ENCODE measurements at places on chromosomes 7 and 10.
A peak's percentile ranks its signal among the peaks of the same experiment; 100 is the strongest.

DNA sequence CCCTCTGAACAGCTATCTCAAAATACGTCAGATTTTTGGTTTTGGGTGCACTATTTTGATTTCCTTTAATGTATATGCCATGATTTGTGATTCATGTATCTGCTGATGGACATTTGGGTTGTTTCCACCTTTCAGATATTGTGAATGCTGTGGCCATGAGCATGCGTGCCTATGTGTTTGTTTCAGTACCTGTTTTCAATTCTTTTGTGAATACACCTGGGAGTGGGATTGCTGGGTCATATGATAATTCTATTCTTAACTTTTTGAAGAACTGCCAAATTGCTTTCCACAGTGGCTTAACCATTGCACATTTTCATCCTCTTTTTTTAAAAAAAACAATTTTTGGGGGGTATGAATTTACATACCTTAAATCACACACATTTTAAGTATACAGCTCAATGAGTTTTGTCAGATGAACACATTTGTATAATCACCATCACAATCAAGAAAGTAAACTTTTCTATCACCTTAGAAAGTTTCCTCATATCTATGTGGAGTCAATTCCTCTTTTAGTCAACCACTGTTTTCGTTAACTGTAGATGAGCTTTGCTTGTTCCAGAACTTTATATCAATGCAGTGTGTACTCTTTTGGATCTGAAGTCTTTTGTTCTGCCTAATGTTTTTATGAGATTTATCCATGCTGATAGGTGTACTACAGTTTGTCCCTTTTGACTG is 36.9 kb downstream of the CYP26A1 start:
- DNase-seq, result no peak

- no peak for DNase-seq
These were observed 492.4 kb upstream of the STEAP1 start for GRCh38 chr7:89661876-89662275.

DNA sequence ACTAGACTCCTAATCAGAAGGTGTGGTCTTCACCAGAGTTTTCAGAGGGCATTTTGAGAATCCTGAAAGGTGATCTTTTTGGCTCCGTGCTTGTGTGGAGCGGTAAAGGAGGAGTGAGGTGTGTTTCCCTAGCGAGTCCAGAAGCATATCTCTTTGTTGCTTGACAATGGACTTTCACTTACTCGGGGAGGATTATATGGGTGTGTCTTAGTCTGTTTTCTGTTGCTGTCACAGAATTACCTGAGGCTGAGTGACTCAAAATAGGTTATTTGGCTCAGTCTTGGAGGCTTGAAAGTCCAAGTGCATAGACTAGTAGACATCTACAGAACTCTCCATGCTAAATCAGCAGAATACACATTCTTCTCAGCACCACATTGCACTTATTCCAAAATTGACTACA is 57.9 kb downstream of the AKR1C4 start:
- DNase-seq, result no peak

- DNase-seq, result peak; percentile 78
These were observed 174.7 kb downstream of the HERPUD2 start for GRCh38 chr7:35519971-35520809.

GRCh38 chr7:157669768-157670351 is 333.1 kb downstream of the DNAJB6 start:
- no peak for DNase-seq
